Stimulated activated CD4-positive, alpha-beta T cell treated with anti-CD3 and anti-CD28 coated beads, Interleukin-1b, Interleukin-23, amount 100 ng/mL, for 1 hour (primary cell): ENCODE measurements at places on chromosomes 1 and 21.

DNA sequence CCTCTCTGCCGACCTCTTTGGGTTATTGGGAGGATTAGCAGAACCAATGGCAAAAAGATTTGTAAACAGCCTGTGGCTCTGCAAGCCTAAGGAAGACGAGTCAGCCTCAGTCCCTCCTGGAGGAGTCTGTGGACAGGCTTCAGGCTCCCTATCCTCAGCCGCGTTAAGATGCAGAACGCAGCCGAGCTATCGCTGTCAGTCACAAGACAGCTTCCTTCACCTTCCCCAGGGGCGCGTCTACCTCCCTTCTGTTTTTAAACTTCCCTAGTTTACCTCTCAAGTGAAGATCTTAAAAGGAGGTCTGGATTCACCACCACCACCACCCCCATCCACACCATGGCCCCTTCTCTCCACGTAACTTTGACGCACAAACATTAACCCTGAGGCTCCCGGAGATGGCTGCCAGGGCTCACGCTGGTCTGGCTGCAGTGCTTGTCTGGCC, 738 bp downstream of the CAMK1G start:
- no peak for DNase-seq

- DNase-seq: no peak
Observed at GRCh38 chr1:206535853-206536188, 28.5 kb downstream of the RASSF5 start.

DNA sequence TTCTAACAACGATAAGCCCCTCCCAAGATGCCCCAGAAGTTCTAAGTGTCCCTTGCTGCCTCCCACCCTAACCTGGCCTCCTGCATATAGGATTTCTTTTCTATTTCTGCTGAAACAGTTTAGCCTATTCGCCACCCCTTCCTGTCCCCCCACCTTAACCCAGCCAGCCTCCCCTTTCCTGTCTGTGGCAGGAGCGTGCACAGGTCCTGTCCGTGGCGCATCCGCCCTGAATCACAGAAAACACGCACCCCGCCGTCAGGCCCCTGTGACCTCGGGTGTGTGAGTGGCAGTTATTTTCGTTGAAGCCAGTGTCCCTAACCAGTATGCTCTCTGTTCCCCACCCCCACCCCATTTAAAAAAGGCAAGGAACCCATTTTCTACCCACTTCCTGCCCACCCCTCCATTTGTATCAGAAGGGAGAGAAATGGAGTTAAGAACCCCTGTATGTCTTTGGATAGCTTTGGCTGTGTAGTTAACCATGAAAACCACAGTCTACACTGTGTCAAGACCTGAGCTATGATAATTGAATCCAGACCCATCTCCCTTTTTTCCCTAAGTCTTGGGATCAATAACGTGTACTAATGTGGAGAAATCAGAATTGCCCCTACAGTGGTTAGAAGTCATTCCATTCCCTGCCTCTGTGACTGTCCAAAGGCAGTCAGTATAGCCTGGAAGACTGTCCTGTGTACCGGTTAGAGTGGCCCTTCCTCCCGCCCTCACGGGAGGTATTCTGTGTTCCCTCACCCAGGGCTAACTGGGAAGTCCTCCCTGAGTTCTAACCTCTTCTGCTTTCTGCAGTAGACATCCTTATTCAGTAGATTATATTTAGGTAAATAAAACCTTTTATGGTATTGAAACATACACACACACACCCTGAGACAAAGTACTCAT, 1.8 kb downstream of the PLEKHO1 start:
- peak; percentile 61 for DNase-seq

DNA sequence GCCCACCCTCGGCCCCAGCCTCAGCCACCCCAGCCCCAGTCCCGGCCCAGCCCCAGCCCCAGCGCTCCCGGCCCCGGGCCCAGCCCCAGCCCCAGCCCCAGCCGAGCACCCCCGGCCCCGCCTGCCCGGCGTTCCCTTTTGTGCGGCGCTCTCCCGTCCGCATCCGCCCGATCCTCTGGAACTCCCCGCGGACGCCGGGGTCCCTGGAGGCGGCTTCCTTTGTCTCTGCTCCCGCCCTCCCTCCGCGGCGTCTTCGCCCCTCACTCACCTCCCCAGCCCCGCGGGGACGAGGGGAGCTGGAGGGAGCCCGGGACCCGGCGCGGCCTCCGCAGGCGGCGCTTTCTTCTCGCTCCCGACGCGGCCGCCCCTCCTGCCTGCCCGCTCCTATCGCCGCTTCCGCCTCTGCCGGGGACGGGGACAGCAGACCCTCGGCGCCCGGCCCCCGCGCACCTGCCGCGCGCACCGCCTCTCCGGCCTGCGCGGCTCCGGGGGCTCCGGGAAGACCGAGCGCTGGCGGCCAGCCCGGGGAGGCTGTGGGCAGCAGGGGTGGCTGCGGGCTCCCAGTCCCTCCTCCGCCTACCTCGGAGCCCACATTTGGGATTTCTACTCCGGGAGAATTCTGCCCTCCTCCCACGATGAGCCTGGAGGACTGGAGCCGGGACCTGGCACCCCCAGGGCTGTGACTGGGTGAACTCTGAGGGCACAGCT, 14.0 kb downstream of the AGRN start:
- no peak for DNase-seq

- no peak for DNase-seq
Observed at GRCh38 chr1:21941370-21941769, 4.3 kb upstream of the HSPG2 start.

GRCh38 chr1:111249960-111250359, 22.4 kb downstream of the CHI3L2 start:
- no peak for DNase-seq

DNA sequence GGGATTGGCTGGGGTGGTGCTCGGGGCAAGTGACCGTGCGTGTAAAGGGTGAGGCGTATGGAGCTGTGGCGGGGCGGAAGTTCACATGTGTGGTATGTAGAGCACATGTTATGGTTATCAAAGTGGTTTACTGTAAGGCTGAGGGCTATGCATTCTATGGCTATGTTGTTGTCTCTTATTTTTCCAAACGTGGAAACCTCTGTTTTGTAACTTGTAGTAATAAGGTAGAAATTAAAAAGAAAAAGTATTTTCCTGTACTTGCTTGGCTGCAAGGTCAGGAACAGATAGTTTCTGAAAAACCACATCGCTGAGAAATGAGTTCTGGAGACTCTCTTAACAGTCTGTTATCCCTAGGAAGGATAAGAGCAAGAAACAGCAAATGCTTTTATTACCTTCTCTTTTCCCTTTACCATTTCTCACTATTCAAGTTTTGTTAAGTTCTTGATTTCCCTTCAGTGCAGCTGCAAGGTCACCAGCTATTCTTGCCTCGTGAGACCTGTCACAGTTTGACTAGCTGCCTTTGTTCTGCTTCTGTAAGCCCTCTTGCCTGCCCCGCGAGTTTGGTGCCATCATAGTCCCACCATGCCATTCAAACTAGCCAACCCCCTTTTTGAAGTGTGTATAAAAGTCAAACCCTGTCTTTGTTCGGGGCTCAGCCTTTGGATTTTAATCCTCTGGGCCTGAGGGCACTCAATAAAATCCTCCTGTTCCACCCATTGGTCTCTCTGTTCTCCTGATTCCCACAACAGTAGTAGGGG, 9.5 kb downstream of the RNU1-2 start:
- DNase-seq: no peak

DNA sequence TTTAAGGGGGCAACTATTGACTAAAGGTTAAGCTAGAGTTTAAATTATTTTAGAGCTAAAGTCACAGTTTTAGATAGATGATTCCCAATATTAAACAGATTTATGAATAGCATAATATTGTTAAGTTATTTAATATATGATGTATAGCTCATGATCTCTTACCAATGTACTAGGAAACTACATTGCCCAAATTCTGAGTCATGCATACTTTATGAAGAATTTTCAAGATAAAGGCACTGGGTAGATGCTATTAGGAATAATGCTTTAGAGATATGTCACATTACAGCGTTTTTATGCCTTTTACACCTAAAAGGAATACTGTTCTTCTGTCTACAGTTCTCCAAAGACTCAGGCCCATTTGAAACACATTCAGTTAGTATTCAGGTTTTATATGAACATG, 215.1 kb downstream of the NCAM2 start:
- DNase-seq: no peak

- no peak for DNase-seq
Observed at GRCh38 chr1:203526572-203526971, 32.6 kb downstream of the OPTC start.

- DNase-seq: peak; percentile 45
Observed at GRCh38 chr1:12173631-12174121, 6.9 kb downstream of the TNFRSF1B start.

DNA sequence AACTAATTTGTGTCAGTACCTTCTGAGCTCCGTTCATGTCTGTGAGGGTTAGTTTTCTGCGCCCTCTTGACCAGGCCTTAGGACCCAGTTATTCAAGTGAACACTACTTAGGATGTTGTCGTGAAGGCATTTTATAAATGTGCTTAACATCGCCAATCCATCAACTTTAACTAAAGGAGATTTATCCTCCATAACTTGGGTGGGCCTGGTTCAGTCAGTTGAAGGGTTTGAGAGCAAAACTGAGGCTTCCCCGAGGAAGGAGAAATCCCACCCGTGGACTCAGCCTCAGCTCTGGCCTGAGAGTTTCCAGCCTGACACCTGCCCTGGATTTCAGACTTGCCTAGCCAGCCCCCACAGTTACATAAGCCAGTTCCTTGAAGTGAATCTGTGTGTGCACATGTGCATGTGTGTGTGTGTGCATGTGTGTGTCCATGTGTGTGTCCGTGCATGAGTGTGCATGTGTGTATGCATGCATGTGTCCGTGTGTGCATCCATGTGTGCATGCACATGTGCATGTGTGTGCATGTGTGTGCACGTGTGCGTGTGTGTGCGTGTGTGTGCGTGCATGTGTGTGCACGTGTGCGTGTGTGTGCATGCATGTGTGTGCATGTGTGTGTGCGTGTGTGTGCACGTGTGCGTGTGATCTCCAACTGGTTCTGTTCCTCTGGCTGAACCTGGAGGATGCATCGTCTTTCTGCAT, 62.1 kb upstream of the PDE9A start:
- DNase-seq: no peak

GRCh38 chr1:209743145-209743482, 12.7 kb upstream of the TRAF3IP3 start:
- DNase-seq: no peak

DNA sequence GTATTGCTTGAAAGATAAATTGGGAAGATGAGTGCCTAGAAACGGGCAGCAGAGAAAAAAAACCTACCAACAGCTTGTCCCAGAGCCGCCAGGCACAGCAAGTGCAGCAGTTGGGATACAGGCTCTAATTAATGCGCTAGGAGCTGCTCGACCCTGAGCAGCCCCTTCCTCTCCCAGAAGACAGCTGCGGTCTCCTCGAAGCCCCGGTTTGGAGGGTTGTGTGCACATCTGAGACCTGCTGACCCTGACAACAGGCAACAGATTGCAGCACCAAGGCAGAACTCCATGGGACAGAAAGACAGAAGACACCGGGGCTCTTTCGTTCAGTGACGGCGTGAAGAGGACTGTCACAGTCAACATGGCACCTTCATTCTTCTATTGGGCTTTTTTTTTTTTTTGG, 101.4 kb downstream of the TSEN15 start:
- DNase-seq: no peak

DNA sequence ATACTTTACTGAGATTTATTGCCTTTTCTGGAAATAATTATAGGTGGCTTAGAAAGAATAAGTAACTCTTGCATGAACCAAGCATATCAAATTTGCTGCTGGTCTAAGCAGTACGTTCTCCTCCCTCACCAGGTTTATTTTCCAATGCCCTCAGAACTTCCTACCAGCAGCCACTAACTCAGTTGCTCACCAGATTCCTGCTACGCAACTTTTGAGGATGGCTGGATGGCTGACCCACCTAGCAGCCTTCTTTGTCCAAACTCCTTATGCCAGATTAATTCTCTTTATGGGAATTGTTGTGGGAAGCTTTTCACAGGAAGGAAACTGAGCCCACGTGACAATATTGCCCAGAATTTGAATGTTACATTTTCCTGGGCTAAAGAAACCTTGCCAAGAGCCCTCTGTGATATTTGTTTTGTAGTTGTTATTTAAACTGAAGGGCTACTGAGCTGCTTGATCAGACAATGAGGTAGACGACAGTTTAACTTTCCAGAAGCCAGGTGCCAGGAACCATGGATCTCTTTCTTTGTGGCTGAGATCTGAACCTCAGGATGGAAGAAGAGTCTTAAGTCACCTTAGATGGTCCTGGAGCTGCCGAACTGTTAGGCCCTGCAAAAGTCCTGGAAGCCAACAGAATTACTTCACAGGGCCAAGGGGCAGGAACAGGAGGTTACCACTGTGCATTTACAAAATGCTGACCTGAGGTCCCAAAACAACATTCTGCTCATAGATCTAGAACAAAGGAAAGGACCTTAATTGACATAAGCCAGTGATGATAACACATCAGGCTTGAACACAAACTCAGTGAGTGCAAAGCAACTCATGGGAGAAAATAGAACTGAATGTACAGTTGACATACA, 85.5 kb upstream of the ATP1A1 start:
- DNase-seq: no peak

DNA sequence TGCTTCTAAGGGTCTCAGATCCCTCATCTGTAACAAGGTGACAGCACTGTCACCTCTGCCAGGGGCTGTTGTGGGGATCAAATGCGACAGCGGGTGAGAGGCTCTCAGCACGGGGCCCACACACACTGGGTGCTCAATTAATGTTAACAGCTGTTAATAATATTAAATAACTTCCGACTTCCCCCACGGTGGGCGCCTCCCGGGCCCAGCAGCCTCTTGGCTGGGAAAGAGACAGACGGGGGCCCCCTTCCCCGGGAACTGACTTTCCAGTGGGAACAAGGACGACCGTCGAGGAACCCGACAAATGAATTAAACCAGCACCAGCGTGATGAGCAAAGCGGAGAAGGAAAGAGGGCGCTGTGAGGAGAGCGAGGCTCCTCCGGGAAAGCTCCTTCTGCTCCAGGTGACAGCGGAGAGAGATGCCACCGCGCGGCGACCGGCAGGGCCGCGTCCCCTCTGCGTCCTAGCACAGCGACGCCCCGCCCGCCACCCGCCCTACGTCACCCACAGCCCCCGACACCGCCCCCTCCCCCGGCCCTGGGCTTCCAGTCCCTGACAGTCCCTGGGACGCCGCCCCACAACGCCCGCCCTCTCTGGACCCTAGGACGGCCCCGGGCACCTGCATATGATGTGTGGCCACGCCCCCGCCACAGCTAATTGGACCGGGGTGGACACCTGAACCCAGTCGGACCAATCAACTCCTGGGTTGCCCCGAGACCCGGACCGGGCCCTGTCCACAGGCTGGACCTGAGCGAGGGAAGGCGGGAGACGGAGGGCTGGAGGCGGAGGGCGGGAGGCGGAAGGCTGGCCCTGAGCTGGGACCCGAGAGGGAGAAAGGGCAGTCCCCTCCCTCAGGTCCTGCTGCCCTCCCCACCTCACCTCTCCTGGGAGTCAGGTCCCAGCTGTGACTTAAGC, 38.2 kb downstream of the MATN1 start:
- no peak for DNase-seq
